ENCODE measurements at places on chromosomes 4 and X.

- no peak for DNase-seq
These were observed 274.4 kb downstream of the IDS start for GRCh38 chrX:149230689-149231088.

GRCh38 chrX:151725338-151725614 is 9.3 kb upstream of the CNGA2 start:
- no peak for DNase-seq

DNA sequence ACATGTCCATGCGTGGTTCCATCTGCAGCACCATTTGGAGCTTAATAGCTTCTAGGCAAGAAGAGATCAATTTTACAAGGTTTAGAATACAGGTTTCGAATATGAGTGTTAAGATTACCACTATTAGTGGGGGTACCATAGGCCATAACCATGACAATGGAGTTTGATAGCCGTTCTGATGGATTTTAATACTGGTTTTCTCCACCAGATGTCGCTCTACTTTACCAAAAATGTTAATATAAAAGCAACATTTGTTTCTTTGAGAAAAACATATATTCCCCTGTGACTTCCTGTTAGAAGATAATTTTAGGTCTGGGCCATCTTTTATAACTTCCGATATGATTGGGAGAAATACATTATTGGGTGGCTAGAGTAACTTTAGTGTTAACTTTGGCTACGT is 499.7 kb upstream of the POU3F4 start:
- DNase-seq = no peak

GRCh38 chr4:24655326-24655725 is 71.0 kb upstream of the DHX15 start:
- DNase-seq = no peak

- DNase-seq = no peak
These were observed 27.3 kb downstream of the CXorf58 start for GRCh38 chrX:23935106-23935505.
